ENCODE measurements at places on chromosomes 5 and 9. TPM values are rescaled to one million over a fixed set of nuclear protein-coding genes. Genes with fewer than 3 reads are reported as not detected.

- no peaks in the 10 kb centered on the region for H3K27me3 ChIP-seq
- H3K4me1 ChIP-seq = peaks cover 93% of the 10 kb centered on the region
- peak overlapping the region; percentile 61 for H3K4me3 ChIP-seq
- no peak for DNase-seq
These were observed 84.7 kb downstream of the ELAVL2 start for GRCh38 chr9:23741351-23741750.

GRCh38 chr9:95605816-95606488 is 89.2 kb upstream of the PTCH1 start:
- H3K4me3 ChIP-seq = no peak overlapping the region
- DNase-seq = no peak
- peaks cover 2% of the 10 kb centered on the region for H3K27me3 ChIP-seq
- H3K4me1 ChIP-seq = peaks cover 19% of the 10 kb centered on the region
- no peaks in the 10 kb centered on the region for H3K36me3 ChIP-seq
- H3K27ac ChIP-seq = no peak overlapping the region

DNA sequence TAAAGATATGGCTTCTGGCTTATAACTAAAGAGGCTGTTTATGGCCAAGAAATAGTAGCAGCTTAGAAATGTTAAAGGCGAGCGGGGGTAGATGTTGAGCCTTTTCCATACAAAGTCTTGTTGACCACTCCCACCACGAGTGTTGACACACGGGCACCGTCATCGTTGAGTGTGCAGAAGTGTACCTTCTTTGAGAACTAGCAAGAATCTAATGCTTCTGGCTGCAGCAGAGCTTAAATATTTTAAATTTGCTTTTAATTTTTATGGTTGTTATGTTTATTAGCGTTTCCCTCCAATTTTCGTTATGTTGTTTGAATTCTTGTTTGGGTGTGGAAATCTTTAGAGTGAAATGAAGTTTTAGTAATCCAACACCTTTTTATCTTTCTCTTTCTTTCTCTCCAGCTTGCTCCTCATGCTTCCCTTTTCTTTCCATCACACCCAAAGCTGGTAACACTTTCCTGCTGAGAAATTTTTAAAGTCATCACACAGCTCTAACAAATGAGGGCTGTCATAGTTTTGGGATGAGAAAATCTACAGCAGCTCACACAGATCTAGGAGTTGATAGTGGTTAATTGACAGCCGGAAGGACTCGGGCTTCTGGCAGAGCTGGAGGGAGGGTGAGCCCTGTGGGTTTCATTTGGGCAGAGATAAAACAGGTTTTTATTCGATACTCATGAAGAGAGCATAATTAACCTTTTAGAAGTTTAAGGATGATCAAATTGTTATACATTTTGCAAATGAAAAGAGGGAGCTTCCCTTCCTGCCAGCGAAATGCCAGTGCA is 120.1 kb upstream of the ZNF608 start:
- H3K4me3 ChIP-seq = no peak overlapping the region
- DNase-seq = no peak
- no peak overlapping the region for H3K27ac ChIP-seq
- H3K27me3 ChIP-seq = no peaks in the 10 kb centered on the region

DNA sequence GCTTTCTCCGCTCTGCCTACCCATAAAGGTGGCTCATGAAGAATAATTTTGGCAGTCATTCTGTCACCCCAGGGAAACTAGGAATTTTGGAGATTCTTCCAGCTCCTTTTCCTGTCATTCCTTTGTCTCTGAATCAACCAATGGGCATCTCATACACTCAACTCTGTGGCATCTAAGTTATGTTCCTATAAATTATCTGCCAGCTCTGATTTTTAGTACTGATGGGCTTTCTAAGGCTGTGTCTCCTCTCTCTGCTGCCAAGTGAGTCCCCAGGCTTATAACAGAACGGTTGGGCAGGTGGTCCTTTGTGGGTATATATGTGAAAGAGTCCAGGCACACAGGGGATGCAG is 226.8 kb downstream of the NMUR2 start:
- peaks cover 20% of the 10 kb centered on the region for H3K4me1 ChIP-seq
- H3K27me3 ChIP-seq = no peaks in the 10 kb centered on the region
- peaks cover 23% of the 10 kb centered on the region for H3K36me3 ChIP-seq
- H3K4me3 ChIP-seq = no peak overlapping the region
- DNase-seq = no peak

DNA sequence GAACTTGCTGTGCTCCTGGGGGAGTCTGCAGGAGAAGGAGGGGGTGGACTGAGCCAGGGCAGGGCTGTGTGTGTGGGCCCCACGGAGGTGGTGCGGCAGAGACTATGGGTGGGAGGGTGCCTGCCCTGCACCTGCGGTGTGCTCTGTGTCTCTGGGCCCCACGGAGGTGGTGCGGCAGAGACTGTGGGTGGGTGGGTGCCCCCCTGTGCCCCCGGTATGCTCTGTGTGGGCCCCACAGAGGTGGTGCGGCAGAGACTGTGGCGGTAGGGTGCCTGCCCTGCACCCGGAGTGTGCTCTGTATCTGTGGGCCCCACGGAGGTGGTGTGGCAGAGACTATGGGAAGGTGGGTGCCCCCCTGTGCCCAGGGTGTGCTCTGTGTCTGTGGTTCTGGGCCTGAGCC is 103.7 kb downstream of the EHMT1 start:
- H3K4me3 ChIP-seq = no peak overlapping the region
- peaks cover 64% of the 10 kb centered on the region for H3K36me3 ChIP-seq
- peak overlapping the region; percentile 96 for H3K27ac ChIP-seq
- H3K27me3 ChIP-seq = no peaks in the 10 kb centered on the region

GRCh38 chr9:116550696-116551436 is 136.2 kb upstream of the TRIM32 start:
- H3K27ac ChIP-seq = no peak overlapping the region
- no peaks in the 10 kb centered on the region for H3K27me3 ChIP-seq
- no peak overlapping the region for H3K4me3 ChIP-seq
- DNase-seq = no peak
- no peaks in the 10 kb centered on the region for H3K36me3 ChIP-seq
- H3K4me1 ChIP-seq = 0 out of 2 replicates have a peak, but pooled peaks cover 3% of the 10 kb centered on the region

Gene SPINK4
- total RNA-seq = not detected

Gene ALDH1B1
- 64.6 TPM for total RNA-seq

Gene SLC25A2
- total RNA-seq = 0.24 TPM
